ENCODE measurements at places on chromosomes 12 and 14.

DNA sequence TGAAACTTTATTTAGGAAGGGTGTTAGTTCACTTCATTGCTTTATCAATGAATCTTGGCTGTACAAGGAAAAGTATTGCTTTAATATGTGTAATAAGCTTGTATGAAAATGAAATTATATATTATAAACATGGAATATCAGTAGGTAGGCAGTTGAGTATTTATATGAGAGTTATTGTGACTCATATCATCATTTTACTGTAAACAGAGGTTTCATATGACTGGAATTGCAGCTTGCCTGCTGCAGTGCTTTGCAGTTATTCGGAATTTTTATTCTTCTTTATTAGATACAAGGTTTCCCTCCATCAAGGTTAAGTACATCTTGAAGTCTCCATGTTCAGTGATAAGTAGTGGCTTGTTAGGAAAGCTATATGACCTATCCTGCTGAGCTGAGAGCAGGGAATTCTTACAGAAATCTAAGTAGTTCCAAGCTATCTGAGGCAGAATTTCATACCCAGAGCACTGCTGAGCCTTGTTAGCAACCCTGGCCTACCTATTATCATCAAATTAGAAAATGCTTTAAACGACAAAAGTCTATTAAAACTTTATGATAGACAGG is 111.2 kb downstream of the MGST1 start:
- DNase-seq: no peak

DNA sequence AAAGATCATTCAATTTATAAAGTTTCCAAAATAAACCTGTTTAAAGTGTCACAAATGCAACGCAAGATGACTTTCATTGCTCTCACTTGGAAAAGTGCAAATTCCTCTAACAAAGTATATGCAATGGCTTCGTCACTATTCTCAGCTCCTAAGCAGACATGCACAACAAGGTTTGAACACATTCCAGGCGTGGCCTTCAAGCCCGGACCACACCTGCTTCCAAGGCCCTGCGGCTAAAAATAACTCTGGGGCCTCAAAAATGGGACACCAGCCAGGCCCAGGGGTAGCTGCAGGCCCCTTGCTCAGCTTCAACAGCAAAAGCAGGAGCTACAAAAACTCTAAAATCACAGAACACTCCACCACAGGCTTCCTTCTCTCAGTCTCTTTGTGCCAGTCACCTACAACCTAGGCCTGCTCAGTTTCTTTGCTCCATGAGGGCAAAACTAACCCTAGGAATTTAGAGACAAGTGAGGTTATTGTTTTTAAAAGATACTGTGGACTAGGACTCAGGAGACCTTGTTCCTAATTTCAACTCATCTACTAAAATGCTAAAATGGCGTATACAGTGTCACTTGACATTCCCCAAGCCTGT is 29.3 kb downstream of the DUSP16 start:
- no peak for DNase-seq

DNA sequence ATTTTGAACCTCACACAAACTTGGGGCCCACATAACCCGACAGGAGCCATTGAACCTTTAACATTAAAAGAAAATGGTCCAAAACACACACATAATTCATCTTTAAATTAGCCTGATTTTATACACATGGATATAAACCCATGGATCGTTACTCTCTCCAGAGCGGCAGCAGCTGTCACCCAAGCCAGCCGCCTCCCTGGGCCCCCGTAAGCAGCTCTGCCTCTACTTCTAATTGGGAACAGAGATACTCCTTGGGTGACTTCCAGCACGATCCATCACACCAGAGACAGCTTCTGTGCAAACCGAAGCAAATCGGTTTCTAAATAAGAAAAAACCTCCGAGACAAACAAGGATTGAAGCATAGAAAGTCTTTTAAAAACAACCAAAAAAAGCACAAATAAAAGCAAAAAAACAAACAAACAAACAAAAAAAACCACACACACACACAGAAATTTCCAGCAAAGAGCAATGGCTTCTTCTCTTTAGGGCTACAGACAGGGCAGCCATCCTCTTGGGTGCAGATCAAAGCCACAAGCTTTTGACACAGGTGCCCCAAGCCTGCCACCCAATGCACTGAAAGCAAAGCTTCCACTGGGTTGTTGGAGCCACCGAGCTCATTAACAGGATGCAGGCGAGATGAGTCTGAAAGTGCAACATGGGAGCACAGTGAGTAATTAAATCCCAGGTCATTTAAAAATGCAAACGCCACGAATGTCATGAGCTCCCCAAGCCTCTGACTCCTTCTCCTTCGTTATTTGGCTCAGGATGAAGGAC is 156.9 kb downstream of the DPF3 start:
- DNase-seq: no peak

- DNase-seq: no peak
Measured at GRCh38 chr14:45212231-45212630, 40.8 kb downstream of the MIS18BP1 start.

- no peak for DNase-seq
Measured at GRCh38 chr12:65968359-65968758, 144.1 kb downstream of the HMGA2 start.

DNA sequence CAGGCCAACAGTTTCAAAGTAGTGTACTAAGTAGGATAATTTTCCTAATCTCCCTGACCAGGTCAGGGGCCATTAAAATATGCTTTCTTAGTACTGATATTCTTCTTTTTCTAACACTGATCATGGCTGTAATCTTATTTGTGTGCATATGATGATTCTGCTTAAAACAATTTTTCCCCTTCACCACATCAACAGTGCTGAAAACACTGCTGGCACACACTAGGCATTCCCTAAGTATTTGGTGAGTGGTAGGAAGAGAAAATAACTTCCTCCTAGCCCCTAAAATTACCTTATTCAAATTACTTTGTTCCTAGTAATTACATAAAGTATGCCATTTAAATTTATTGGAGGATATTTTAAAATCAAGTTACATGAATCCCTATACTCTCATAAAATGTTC is 49.9 kb upstream of the BBS10 start:
- no peak for DNase-seq

- no peak for DNase-seq
Measured at GRCh38 chr12:104551-105081, 38.0 kb downstream of the IQSEC3 start.

GRCh38 chr14:68841016-68841809 is 48.3 kb upstream of the ZFP36L1 start:
- no peak for DNase-seq

DNA sequence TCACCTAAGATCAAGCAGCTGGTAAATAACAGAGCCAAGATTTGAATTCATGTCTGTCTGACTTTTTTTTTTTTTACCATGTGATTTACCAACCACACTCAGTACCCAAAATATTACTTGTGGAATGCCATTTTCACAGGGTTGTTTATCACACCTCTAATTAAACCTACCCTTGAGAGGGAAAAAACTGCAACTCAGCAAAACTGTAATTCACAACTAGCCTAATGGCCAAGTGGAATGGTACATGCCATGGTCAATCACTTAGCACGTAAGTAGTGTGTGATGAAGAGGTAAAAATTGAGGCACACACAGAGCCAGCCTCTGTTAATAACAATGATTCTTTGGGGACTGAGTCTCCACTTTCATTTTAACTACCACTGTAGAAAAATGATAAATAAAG is 412.9 kb upstream of the GARIN6 start:
- no peak for DNase-seq

- no peak for DNase-seq
Measured at GRCh38 chr14:61498811-61499210, 177.4 kb downstream of the PRKCH start.

GRCh38 chr12:25806271-25806670 is 152.2 kb upstream of the RASSF8 start:
- no peak for DNase-seq

GRCh38 chr14:55910601-55911243 is 207.5 kb upstream of the PELI2 start:
- no peak for DNase-seq

- no peak for DNase-seq
Measured at GRCh38 chr14:73619524-73619923, 7.2 kb downstream of the ACOT6 start.

GRCh38 chr12:97960741-97961608 is 498.4 kb downstream of the RMST start:
- DNase-seq: no peak
